Stimulated activated CD8-positive, alpha-beta memory T cell treated with anti-CD3 and anti-CD28 coated beads, Interleukin-2, amount 100 ng/mL, for 1 hour (primary cell): ENCODE measurements at places on chromosomes 16 and 17.

DNA sequence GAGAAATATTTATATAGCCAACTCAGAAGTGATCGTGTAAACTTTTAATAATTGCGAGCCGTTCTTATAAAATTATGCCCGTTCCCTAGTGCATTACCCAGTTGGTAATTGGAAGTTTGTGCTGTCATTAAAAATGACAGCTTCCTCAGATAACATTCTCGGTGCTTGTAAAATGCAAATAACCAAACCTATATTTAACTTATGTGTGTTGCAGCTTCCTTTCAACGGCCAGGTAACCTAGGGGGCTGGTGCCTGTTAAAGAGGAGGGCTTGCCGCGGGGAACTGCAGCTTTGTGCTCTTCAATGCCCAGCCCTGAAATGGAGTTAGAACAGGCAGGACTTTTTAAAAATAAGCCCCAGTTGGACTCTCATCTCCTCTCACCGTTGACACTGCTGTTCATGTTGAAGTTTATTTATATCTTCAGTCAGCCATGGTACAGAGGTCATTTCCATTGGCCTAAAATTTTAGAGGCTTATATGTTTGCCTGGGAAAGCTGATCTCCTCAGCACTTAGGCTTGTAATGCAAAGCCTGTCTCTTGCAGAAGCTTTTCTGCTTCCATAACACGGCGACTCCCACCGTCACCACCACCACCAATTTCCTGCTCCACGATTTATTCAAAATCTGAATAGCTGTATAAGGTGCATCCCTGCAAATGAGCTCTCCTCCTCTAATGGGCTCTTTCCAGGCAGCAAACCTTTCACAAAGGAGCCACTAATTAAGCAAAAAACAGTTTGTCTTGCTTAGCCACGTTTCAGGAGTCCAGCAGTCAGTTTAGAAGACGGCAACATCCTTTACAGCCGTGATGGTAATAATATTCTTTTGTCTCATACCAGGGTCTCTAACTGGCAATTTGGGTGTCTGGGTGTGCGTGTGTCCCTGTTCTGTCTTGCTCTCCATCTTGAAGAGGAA lies 74.7 kb downstream of the RPA1 start:
- no peak for DNase-seq

DNA sequence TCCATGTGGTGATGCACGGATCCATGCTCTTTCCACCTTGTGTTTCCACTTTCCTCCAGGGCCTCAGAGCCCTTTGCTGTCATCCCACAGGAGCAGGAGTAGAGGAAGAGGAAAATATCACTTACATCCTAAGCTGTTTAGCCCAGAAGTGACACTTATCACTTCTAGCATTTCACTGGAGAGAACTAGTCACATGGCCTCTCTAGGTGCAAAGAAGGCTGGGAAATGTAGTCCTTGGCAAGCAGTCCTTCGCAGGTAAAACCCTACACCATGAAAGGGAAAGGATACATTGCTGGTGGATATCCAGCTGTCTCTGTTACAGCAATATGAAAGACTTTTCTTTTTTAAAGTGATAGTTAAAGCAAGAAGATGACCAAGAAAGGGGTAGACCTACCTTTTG lies 185.9 kb downstream of the RGS9 start:
- no peak for DNase-seq

DNA sequence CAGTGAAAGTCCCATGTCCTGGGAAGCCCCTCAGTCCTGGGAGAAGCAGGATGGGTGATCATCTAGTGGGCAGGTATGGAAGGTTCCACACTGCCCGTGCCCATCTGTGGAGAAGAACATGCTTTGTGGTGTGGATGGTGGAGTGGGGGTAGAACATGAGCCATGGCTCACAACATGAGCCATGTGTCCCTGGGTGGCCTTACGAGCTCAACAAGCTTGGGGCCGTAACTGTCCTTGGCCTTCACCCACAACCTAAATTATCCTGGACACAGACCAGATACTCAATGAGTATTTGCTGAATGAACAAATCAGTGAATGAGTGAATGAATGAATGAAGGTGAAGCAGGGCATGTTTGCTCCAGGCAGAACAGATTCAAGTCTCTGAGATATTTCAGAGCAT lies 13.5 kb downstream of the SOX8 start:
- DNase-seq, result no peak

DNA sequence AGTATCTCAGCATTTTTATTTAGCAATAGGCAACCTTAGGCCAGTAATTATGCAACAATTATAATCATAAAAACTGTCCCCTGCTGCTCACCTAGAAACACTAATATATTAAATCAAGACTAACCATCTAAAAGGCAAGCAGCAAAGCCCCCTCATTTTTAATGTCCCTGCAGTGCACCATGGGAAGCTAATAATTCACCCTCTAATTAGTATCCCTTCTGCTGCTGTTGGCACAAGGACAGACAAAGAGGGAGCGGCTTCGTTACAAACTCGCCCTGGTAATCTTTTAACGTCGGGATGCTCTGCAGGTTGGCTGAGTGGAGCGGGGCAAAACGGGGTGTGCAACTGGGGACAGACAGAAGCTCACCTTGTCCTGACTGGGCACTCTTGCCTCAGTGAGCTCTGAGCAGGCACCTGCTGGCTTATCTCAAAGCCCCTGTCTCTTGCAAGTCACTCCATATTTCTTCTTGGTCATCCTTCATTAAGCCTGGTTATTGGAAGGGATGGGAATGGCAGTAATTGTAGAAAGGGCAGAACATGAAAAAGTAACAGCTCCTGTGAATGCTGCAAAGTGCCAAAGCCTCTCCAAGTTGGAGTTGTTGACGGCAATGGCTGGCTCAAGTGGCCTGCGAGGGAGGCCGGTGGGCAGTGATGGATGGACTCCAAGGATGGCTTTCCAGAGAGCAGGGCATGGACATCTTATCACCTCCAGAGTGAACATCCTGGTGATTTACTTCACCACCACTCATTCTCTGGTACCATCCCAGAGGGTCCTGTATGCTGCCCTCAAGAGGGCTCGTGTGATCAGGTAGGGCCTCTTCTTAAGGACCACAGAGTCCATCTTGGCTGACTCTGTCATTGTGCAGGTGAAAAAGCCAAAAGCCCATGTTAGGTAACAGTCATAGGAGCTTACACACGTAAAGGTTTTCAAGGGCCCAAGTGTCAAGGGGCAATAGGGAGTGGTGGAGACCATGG lies 219.6 kb upstream of the N4BP1 start:
- DNase-seq, result no peak

- no peak for DNase-seq
Measured at GRCh38 chr17:74839990-74840852, 19.5 kb downstream of the GRIN2C start.

- no peak for DNase-seq
Measured at GRCh38 chr16:82400046-82400445, 226.7 kb upstream of the CDH13 start.

DNA sequence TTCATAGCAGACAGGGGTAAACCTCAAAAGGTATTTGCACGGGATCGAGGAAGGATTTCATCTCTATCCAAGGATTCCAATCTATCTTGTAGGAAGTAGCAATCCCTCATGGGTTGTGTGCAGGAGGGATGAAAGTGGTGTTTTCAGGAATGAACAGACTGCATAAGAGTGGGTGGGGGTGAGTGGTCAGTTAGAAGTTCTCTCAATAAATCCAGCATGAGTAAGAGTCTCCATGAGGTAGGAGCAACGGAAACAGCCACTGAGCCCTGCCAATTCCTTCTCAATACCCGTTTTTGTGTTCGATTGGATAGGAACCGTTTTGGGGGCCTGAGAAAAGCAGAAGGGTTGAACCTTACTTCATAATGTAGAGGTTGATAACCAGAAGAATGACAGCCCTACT lies 375.6 kb downstream of the SOX9 start:
- no peak for DNase-seq

GRCh38 chr17:9056566-9056965 lies 35.3 kb downstream of the NTN1 start:
- no peak for DNase-seq

- no peak for DNase-seq
Measured at GRCh38 chr16:85195900-85196772, 83.9 kb upstream of the CIBAR2 start.

GRCh38 chr17:78257810-78258322 lies 26.4 kb downstream of the TMEM235 start:
- no peak for DNase-seq

- DNase-seq, result peak; percentile 32
Measured at GRCh38 chr17:81142301-81143199, 22.8 kb upstream of the PVALEF start.

GRCh38 chr16:84434800-84435199 lies 66.5 kb downstream of the ATP2C2 start:
- DNase-seq, result no peak

DNA sequence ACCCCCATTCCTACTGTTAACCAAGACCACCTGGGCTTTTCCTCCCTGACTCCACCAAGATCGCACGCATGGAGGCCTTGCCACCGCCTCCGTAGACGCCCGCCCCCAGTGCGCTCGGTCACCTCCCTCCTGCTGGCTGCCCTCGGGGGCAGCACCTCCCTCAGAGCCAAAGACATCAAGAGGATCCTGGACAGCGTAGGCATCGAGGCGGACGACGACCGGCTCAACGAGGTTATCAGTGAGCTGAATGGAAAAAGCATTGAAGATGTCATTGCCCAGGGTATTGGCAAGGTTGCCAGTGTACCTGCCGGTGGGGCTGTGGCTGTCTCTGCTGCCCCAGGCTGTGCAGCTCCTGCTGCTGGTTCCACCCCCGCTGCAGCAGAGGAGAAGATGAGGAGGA lies 1.2 kb downstream of the EFCAB3 start:
- no peak for DNase-seq

DNA sequence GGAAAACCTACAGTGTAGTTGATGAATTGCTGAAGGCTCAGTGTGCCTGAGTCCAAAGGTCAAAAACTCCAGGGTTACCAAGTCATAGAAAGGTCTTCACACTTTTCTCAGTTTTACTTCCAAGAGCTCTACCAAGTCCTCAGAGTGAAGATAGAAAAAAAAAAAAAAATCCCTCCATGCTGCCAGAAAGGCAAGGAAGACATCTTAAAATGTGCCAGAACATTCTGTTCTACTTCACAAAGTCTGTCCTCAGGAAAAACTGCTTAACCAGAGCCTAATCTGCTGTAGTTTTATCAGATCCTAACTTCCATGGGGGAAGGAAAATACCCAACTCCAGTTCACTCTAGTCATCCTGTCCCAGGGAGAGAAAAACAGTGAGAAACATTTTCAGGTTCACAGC lies 175.6 kb upstream of the CDH11 start:
- no peak for DNase-seq

DNA sequence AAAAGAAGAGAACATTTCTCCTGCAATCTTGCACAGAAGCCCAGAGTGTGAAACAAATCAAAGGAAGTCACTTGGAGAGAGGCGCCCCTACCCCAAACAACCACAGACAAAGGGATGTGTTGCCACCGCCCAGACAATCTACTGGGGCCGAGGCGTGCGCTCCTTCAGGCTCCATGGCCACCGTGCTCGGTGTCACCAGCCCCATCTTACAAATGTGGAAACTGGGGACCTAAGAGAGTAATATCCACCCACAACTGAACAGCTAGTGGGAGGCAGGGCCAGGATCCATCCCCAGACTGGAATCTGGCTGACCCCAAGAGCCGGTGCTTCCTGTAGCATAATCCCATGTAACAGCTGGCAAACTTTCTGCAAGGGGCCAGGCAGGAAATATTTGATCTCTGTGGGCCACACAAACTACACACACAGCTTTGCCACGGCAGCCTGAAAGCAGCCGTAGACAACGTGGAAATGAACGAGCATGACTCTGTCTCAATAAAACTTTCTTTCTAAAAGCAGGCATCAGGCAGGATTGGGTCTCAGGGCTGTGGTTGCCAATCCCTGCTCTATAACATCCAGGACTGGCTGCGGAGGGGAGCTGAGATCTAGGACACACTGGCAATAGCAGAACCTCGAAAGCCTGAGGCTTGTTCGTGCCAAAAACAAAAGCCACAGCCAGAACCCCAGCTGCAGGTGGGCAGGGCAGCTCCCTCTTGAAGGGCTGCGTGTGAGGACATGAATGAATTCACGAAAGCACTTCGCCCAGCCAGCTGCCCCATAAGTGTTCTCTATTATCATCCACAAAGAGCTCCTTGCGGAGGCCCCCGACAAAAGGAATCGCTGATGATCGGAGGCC lies 26.6 kb upstream of the GINS2 start:
- DNase-seq, result no peak

GRCh38 chr17:32349503-32349853 lies 479 bp upstream of the ZNF207 start:
- no peak for DNase-seq

- no peak for DNase-seq
Measured at GRCh38 chr16:80915079-80915450, 91.6 kb downstream of the CMC2 start.

DNA sequence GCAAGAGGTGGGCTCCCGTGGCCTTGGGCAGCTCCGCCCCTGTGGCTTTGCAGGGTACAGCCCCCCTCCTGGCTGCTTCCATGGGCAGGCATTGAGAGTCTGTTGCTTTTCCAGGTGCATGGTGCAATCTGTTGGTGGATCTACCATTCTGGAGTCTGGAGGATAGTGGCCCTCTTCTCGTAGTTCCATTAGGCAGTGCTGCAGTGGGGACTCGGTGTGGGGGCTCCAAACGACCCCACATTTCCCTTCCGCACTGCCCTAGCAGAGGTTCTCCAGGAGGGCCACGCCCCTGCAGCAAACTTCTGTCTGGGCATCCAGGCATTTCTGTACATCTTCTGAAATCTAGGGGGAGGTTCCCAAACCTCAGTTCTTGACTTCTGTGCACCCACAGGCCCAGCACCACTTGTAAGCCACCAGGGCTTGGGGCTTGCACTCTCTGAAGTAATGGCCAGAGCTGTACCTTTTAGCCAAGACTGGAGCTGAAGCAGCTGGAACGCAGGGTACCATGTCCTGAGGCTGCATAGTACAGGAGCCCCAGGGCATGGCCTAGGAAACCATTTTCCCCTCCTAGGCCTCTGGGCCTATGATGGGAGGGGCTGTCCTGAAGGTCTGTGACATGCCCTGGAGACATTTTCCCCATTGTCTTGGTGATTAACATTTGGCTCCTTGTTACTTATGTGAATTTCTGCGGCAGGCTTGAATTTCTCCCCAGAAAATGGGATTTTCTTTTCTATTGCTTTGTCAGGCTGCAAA lies 6.0 kb downstream of the PRKAR1A start:
- no peak for DNase-seq

DNA sequence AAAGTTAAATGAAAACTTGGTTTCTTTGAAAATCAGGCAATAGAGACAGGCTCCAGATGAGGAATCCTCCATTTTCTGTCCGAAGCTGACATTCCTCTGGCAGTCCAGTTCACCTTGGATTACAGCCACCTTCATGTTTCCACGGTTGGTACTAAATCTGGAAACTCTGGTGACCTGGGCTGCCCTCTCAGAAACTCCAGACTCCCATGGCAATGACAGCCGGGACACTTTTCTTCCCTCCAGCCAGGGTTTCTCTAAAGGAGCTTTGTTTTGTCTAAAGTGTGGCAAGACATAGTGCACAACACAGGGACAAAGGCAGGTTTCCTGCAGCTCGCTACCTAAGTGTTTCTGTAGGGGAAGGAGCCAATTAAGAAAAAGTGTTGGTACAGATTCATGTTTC lies 36.0 kb downstream of the CLUAP1 start:
- no peak for DNase-seq

DNA sequence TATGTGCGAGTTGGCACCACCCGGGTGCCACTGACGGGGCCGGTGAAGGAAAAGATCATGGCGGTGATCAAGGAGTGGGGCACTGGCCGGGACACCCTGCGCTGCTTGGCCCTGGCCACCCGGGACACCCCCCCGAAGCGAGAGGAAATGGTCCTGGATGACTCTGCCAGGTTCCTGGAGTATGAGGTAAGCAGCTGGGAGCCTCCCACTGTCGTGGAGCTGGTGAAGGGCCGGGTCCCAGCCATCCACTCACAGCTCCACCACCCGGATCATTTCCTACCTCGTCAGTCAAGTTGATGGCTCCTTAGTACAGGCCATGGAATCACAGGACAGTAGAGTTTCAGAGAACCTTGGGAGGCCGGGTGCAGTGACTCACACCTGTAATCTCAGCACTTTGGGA lies 20.0 kb downstream of the ATP2A1 start:
- DNase-seq, result no peak
